ENCODE measurements at places on chromosomes 6 and 20.

- DNase-seq, result no peak
These were observed 22.3 kb downstream of the LINC00237 start for GRCh38 chr20:21083825-21084325.

GRCh38 chr6:74598462-74599393 lies 607.1 kb downstream of the COL12A1 start:
- DNase-seq, result no peak

GRCh38 chr20:51076786-51077685 lies 54.1 kb upstream of the KCNG1 start:
- no peak for DNase-seq

DNA sequence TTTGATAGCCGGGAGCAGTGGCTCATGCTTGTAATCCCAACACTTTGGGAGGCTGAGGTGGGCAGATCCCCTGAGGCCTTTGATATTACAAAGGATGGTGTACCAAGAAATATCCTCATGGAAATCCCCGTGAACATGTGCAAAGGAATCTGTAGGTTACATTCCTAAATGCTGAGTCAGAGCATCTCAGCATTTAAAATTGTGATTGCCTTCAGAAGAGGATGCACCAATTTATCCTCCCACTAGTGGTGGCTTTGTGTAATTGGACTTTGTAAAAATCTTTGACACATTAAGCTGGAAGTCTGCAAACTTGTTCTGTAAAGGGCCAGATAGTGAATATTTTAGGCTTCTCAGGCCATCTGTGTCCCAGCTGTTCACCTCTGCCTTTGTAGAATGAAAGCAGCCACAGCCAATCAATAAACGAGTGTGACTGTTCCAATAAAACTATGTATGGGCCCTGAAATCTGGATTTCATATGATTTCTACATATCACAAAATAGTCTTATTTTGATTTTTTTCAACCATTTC lies 11.8 kb downstream of the TMEM14B start:
- no peak for DNase-seq

GRCh38 chr20:45322952-45323383 lies 14.9 kb upstream of the MATN4 start:
- no peak for DNase-seq

GRCh38 chr20:61744691-61745396 lies 320.8 kb downstream of the TAF4 start:
- no peak for DNase-seq

- DNase-seq, result no peak
These were observed 40.0 kb downstream of the MYLIP start for GRCh38 chr6:16168858-16169257.

DNA sequence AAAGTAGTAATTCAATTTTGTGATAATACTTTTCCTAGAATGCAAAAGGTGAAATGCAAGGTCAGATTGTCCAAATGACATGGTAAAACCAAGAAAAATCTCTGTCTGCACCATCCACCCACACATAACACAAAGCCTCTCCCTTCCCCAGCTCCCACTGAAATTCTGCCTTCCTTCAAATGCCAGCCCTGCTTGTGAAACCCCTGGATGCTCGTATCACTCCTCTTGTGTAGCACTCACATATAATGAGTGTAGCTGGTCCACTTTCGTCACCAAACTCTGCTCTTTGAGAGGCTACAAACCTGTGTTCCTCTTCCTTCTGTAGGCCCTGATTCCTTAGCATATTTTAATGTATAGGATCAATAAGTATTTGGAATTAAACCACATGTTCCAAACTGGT lies 123.6 kb upstream of the BEND6 start:
- no peak for DNase-seq

- no peak for DNase-seq
These were observed 14.6 kb downstream of the TJAP1 start for GRCh38 chr6:43491750-43492661.
